ENCODE measurements at places on chromosomes 2 and 18.

- DNase-seq, result no peak
Observed at GRCh38 chr2:134123332-134123731, 130.5 kb upstream of the MGAT5 start.

- DNase-seq, result no peak
Observed at GRCh38 chr18:48997985-48998831, 47.4 kb upstream of the SMAD7 start.

DNA sequence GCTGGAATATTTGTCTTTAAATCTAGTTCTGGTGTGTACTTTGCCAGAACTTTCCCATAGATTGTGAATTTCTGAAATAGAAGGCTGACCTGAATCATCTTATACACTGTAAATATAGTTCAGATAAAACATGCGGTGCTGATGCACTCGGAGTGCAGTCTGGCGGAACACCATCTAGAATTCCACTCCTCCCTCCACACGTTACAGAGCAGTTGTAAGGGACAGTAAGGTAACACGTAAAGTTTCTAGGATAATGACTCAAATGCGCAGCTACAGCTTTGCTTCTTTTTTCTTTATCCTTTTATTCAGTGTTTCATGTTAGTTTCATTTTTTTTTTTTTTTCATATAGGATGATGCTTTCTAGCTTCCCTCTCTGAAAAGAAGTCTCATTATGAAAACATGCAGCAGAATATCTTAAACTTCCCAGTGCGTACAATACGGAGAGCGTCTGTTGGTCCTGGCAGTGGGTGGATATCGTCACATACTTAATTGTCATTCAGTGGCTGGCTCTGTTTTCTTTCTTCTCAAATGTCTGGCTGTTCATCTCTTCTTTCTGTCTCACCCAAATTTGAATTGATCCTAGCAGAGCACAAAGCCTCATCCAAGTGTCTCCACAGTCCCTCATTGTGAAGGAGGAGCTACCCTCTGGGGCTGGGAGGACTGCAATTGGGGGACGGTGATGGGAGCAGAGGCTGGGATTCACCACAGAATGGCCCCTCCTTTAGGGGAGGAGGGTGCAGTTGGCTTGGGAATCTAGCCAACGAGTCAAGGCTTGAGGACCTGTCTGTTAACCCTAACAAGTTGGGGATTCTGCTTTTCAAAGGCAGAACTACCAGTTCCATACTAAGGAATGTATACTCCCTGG lies 138.8 kb downstream of the MYT1L start:
- no peak for DNase-seq

DNA sequence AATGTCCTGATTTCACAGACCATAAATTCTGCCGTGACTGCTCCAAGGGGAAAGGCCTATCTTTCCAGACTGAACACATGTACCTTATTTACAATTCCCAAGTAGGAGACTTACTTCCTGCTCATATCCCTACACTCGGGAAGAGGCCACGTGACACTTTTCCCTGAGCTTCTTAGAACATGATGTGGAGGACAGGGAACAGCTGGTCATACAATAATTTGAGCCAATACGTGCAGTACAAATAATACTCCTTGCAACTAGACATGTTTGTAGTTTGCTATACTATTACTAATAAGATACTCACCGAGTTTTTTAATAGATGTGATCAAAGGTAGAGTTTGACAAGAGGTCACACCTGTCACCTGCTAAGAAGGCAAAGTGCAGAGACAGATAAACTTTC lies 256.4 kb downstream of the SP3 start:
- no peak for DNase-seq

GRCh38 chr2:55518841-55519165 lies 715 bp upstream of the CFAP36 start:
- no peak for DNase-seq

DNA sequence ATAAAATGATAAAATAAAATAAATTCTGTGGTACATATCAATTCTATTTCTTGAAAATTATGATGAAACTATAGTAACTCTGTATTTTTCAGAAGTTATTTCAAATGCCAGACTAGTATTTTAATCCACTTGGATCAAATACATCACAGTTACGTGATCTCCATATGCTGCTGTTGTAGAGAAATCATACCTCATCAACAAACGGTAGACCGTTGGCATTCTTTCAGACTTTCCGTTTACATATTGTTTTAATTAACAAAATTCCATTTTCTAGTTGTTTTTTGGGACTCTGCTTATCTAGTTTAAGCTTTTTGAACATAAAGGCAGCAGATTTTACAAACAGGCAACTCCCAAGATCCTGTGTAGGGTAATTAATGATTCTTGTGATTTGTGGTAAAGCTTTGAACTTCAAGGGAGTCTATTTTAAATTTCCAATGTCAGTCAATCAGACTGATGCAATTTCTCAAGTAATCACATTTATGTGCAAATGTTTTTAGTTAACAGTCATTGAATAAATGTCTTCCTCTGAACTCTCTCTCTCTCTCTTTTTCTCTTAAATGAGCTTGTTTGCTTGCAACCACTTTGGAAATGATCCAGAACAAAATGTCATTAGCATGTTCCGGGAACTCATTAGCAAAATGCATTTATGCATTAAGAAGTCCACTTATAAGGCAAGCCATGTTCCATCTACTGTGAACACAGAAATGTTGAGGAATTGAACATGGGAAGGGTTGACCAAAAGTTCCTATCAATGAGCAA lies 31.8 kb downstream of the NYAP2 start:
- DNase-seq, result no peak

DNA sequence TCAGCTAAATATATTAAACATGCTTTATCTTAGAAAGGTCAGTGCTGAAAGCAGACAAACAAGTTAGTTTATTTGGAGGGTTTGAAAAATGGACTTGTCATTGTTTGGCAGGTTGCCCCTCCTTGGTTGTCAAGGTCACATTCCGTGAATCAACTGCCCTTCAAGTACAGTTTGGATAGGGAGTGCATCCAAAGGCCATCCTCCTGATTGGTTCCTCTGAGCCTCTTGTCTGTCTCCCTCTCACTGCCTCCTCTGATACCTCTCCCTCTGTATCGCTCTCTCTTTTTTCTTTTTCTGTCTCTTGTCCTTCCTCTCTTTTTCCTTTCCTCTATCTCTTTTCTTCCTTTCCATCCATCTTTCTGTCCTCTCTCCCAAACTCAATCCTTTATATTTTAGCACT lies 5.4 kb downstream of the ITGAV start:
- DNase-seq, result no peak

GRCh38 chr2:239465017-239466001 lies 64.5 kb upstream of the HDAC4 start:
- no peak for DNase-seq

- DNase-seq, result peak; percentile 83
Observed at GRCh38 chr18:79523736-79524180, 128.0 kb downstream of the NFATC1 start.

GRCh38 chr18:13710414-13710831 lies 15.9 kb downstream of the FAM210A start:
- no peak for DNase-seq

DNA sequence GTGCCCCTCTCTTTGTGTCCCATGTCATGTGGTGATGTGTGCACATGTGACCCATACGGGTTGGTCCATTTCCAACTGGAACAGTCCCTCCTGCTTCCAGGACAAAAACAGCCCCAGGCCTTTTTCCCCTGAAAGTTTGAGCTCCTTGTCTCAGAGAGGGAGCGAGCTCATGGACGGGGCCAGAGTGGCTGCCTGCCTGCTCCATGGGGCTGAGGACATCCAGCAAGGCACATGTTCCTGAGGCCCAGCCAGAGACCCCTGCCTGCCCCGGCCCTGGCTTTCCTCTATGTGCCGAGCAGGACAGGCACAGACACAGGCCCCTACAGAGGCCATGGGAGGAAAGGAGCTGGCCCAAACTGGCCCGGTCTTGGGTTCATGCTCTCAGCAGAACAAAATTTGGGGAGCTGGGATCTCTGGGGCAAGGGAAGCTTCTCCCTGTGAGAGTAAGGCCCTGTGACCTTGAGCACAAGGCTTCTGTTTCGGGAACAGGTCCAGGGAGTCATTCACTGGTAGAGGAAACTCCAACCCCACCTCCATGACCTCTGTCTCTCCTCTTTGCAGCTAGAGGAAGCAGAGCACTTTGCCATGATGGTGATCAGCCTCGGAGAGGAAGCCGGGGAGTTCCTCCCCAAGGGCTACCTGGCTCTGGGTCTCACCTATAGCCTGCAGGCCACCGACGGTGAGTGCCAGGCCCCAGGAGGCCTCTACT lies 105.8 kb upstream of the MCFD2 start:
- DNase-seq, result no peak

DNA sequence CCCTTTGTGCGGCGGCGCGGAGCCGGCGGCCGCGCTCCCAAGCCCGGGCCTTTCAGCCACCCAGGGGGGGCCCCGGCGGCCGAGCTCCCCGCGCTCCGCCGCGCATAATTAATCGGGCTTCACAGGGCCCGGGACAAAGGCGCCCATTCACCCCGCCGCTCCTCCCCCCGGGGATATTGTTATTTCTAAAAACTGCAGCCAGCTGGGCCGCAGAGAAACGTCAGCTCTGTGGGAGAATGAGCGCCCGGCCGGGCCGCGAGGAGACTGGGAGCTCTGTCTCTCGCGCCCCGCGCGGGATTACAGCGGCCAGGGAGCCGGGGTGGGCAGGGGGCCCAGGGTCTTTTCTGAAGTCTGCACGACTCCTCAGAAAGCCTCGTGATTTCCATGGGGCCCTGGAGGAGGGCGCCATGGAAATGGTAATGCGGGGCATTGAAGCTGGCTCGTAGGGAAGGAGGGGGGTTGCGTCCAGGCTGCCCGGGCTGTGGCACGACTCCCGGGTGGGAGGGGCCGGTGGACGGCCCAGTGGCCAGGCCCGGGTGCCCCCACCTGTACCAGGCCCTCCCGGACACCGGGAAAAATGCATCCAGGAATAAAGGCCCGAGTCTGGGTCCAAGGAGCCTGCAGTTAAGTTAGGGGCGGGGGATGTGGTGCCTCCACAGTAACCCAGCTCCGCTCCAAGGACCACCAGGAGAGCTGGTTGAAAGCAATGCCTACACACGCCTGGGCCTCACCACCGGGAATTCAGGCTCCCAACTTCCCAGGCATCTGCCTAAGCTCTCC lies 125.3 kb downstream of the ZFP36L2 start:
- DNase-seq, result no peak

GRCh38 chr2:2517399-2517798 lies 186.3 kb upstream of the MYT1L start:
- no peak for DNase-seq

GRCh38 chr2:51812138-51812866 lies 780.4 kb upstream of the NRXN1 start:
- DNase-seq, result no peak

DNA sequence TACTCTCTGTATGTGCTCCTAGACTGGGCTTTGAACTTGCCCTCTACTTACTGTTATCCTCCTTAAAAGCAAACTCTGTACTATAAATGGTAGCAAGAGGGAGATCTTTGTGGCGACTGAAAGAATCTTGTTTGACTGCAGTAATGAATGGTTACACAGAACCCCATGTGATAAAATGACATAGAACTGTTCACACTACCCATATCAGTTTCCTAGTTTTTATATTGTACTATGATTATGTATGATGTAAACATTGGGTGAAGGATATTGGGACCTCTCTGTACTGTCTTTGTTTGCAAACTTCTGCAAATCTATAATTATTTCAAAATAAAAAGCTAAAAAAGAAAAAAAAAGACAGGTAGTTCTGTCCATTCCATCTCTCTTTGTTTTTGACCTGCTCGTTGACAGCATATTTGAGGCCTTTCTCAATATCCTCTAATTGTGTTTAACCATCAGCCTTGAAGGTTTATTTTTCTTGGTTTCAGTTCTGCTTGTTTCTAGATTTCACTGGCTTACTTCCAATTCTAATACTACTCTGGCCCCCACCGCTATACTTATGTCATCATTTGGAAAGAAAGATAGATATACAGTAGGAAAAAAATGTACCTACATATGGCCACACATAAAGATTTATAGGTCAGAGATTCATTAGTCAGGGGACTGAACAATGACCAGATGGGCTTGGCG lies 79.2 kb upstream of the MYO3B start:
- no peak for DNase-seq

DNA sequence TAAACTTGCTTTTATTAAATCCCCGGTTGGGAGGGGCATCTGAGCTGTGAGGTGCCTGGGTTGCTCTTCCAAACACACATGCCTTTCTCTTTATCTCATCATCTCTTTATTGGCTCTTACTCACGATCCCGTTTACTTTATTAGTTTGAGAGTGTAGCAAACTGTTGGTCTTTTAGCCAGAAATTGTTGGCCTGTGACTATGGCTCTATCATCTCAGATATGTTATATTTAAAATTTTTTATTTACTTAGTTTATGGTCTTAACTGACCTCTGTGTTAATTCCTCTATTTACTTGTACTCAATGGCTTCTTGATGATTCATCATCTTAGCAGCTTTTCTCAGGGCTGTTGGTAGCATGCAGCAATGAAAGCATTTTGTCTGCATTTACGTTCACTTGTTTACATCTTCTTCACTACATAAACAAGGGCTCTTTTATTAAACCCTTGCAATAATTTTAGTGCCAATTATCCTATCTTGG lies 408.4 kb downstream of the HRH4 start:
- DNase-seq, result no peak

- no peak for DNase-seq
Observed at GRCh38 chr18:27723168-27723567, 453.8 kb downstream of the CDH2 start.

- DNase-seq, result no peak
Observed at GRCh38 chr2:238299803-238300202, 11.4 kb upstream of the PER2 start.

DNA sequence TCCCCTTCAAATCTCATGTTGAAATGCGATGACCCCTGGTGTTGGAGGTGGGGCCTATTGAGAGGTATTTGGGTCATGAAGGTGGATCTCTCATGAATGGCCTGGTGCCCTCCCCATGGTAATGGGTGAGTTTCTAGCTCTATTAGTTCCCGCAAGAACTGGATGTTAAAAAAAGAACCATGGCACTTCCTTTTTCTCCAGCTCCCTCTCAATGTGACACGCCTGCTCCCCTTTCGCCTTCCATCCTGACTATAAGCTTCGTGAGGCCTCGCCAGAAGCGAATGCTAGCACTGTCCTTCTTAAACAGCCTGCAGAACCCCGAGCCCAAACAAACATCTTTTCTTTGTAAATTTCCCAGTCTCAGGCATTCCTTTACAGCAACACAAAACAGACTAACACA lies 303.2 kb upstream of the REV1 start:
- DNase-seq, result no peak

- DNase-seq, result no peak
Observed at GRCh38 chr18:59238385-59238784, 18.4 kb downstream of the GRP start.

GRCh38 chr2:35963357-35963756 lies 392.2 kb upstream of the CRIM1 start:
- DNase-seq, result no peak

GRCh38 chr2:61419570-61419969 lies 51.3 kb downstream of the USP34 start:
- DNase-seq, result no peak

DNA sequence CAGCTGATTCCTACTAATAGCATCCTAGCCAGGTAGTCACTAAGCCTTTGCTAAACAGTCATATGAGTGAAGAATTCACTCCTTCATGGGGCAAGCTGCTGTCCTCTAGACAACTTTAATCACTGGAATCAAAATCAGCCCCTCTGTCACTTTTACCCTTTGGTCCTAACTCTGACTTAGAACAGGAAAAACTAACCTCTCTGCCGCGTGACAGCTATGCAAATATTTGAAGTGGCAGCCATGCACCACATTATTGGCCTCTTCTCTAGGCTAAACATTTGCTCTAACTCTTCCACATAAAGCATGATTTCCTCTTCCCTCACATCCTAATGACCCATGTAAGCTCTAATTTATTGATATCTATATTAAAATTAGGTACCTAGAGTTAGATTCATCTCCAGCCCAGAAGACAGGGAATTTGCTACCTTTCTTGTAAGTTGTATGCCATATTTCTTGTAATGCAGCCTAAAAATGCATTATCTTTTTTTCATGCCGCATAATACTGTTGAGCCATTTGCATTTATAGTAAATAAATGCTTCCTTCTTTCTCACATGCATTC lies 12.8 kb upstream of the ONECUT2 start:
- DNase-seq, result no peak
